ENCODE measurements at places on chromosomes 5 and 9.

GRCh38 chr5:2753452-2754420, 2.3 kb upstream of the IRX2 start:
- no peak for ATAC-seq

DNA sequence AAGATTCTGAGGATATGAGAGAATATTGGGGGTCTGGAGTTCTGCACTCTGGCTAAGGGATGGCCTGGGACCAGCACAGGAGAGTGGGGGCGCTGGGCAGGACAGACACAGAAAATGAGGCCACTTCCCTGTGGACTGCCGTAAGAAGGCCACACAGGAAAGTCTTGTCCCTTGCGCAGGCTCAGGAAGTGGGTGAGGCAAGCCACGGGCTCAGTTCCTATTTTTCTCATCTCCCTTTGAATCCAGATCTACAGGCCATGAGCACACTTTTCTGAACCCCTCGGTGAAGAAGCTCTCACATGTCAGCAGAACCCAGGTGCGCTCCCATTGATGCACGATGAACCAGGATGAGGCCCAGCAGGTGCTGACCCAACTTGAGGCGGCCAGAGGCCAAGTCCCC, 207.4 kb downstream of the AGTPBP1 start:
- no peak for ATAC-seq

GRCh38 chr9:124303762-124304161, 46.0 kb downstream of the NEK6 start:
- no peak for ATAC-seq

- ATAC-seq: no peak
These were observed 3.7 kb downstream of the GRM6 start for GRCh38 chr5:178991190-178992145.

DNA sequence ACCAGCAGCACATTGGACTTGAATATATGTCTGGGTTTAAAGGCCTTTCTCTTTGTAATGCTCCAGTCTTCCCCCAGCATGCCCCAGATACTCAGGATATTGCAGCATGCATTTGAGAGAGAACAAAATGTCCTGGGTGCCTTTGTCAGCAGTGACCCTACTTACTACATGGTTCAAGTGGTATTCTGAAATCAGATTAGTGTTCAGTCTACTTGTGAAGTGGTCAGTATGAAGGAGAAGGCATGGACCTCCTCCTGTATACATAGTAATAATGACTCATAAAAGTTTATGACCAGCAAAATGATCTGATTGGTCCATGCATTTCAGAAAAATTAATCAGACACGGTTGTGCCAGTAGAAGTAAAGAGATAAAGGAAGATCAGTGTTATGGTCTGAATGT, 25.4 kb downstream of the GPR21 start:
- no peak for ATAC-seq

DNA sequence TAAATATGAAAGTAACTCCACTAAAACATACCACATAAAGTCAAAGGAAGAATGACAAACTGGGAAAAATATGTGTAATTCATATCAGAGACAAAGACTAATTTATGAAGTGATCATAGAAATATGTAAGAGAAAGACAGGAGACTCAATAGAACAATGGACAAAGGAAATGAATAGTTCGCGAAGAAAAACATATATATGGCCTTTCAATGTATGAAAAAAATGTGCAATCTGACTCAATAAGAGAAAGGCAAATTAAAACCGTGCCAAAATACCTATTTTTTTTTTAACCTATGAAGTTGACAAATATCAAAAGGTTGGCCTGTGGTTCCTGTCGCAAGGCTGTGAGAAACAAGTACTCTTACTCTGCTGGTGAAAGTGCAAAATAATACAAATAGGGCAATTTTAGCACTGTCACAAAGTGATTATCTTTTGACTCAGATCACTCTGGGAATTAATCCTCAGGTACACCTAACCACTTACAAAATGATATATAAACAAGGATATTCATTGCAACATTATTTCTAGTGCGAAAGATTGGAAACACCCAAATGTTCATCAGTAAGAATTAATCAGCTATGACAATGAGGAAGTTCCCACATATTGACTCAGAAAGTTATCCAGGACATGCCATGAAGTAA, 3.7 kb downstream of the C9 start:
- no peak for ATAC-seq

DNA sequence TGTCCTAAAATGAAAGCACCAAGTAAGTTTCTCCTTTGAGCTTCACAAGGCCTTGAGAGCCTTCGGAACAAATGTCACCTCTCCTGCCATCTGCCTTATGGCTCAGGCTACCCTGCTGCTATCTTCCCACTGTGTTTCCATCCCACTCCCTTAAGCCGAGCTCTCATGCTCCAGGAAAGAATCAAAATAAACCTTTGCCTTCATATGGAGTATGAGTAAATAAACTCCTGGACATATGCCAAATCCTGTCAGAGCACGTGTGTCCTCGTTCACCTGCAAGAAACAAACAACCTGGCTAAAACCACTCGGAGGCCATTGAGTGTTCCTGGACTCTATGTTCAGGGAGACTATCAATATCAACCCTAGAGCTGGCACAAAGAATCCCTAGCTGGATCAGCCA, 122.3 kb upstream of the CCDC112 start:
- ATAC-seq: no peak

GRCh38 chr9:33860200-33860871, 43.4 kb downstream of the UBE2R2 start:
- ATAC-seq: no peak

DNA sequence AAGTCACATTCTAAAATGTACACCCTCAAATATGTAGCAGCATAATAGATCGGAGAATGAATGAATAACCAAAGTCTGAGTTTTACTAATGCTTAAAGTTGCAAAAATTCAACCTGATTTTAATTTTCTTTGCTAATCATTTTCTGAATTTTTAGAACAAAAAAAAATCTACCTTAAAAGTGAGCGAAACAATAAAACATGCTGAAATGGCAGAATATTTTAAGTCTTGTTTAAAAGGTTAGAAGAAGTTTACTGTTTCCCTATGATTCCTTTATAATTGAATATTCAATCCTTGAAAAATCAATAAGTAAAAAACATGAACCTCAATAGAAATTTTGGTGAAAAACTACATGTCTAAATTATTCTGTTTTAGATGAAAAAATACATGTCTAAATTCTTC, 27.1 kb upstream of the ZNF462 start:
- no peak for ATAC-seq

DNA sequence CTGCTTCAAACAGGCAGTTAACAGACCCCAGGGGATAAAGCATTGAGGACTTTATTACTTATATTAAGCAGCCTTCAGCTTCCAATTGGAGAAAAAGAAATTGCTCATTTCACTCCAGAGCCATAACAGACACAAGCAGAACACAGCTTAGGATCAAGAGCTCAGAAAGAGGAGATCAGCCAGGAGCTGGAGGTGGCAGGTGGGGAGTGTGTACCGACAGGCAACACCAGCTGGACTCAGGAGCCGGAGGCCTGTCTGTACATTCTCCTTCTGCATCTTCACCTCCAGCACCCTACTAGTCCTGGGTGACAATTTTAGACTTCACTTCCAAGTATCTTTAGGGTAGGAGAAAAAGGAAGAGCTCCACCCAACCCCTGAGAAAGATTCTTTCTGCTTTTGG, 35.8 kb downstream of the NRG2 start:
- ATAC-seq: no peak

- no peak for ATAC-seq
These were observed 421.7 kb downstream of the SPATA31D1 start for GRCh38 chr9:82410306-82410705.

DNA sequence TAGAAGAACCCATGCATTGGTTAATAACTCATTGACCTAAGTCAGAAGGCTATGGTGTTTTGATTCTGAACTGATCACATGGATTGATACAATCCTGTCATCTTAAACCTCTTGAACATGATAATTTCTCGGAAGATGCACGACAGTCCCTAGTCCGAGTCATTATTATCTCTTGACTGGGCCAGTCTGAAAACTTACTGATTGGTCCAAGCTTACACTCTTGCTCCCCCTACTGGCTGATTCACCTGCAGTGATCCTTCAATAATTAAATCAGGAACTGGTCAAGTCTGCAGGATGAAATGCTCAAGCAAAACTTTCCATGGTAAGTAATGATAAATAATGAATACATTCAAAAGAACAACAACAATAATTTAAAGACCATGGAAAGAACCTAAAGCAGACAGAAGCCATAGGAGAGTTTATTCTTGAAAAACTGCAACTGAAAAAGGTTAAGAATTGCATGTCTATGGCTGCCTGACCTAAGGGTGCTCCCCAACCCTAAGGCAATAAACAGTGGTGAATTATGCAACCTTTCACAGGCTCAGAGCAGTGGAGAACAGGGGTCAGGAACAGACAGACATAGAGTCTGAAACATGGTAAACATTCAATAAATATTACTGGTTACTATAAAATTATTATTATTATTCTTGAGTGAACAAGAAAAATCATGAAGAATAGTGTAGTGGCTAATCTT, 79.3 kb downstream of the BRINP1 start:
- ATAC-seq: peak; percentile 90

DNA sequence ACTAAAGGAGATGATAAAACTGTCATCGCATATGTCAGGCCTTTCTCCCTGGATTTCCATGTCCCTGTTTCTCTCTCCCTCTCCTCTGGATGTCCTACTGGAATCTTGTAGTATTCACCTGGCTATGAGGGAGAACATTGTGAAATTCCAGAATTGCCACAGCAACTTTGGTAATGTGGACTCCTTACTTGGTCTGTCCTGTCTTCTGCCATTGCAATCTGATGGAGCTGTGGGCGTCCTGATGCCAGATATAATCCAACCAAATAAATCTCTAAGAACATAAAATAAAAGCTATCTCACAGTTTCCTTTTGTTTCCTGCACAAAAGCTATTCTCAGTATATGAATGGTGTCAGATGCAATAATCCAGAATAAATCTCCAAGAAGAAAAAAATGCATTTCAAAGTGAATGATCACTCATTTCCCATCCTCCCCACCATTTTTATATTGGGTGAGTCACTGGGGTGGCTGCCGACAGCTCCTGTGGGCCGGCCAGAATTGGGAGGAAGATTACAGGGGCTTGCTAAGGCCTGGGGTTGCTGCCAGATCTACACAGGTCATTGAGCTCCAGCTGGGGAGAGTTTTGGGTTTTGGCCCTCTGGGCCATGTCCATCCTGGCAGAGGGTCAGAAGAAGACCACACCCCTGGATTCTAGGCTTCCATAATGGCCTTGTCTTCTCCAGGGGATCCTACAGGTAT, 160.7 kb upstream of the PITX1 start:
- no peak for ATAC-seq

- no peak for ATAC-seq
These were observed 137.9 kb downstream of the SEC61B start for GRCh38 chr9:99360026-99360425.

DNA sequence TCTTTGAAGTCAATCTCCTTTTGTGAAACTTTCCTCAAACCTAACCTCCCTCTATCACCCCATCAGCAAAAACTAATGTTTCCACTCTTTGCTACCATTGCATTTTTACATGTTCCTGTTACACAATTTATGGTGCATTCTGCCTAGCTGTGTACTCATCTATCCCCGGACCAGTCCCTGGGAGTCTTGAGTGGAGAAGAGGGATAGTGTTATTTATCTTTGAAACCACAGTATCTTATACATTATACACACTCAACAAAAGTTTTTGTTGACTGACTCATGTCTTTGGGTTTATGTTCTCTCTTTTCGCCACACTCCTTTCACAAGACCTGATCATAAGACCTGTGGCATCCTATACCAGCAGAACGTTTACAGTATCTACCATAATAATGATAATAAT, 26.4 kb downstream of the TNFAIP8 start:
- ATAC-seq: no peak

DNA sequence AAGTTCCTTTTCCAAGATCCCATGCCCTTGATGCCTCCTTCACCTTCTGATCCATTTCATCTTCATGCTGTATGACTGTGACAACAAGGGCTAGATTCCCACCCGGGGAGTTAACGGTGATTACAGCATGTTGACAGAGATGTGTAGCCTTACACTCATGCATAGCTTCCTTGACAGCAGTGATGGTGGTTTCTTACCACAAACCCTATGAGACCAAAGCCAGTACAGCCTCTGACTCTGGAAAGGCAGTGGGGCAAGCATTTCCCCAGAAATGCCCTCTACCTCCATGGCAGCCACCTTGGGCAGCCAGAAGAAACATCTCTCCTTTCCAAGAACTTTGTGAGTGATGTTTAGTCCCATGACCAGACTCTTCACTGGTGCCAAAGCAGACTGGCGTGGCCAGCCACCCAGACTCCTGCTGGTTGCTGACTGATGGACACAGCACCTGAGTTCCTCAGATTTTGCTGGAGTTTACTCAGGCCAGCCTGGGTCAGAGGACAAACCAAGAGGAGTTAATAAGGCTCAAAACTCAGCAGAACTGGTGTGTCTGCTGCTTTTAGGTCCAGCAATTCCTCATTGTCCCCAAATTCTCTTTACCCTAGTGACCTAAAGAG, 199.7 kb upstream of the SLC27A6 start:
- no peak for ATAC-seq

DNA sequence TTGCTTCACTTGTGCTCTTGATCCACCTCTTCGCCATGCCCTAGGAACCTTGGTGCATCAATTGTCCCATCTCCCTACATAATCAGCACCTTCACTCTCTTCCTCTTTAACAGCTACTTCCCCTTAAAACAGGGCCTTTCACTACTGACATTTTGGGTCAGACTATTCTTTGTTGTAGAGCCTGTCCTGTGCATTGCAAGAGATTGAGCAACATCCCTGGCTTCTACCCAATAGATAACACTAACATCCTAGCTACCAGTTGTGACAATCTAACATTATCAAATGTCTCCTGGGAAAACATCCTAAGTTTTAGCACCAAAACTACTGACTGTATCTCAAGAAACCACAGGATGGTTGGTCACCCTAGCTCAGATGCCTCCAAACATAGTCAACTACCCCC, 854.3 kb upstream of the DMAC1 start:
- ATAC-seq: no peak

- ATAC-seq: no peak
These were observed 117.4 kb upstream of the PRSS3 start for GRCh38 chr9:33677961-33678360.

DNA sequence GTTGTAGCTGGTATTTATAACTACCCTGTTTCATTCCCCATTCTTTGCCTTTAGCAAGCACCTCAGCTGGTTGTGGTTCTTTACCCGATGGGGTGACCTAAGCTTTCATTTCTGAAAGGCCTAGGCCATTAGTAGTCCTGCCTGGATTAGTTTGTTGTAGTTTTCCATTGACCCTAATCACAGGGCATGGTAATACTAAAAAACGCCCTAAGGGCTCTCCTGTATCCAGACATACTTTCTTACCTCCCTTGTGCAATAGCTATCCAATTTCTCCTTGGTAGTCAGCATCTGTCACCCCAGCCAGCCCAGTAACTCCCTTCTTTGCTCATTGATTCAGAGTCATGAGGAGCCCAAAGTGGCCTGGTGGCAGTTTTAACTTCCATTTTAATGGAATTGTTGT, 24.0 kb downstream of the TMOD1 start:
- ATAC-seq: peak; percentile 81

- no peak for ATAC-seq
These were observed 27.6 kb downstream of the ATP10B start for GRCh38 chr5:160824301-160825001.

GRCh38 chr5:61866930-61867329, 439.1 kb upstream of the KIF2A start:
- peak; percentile 98 for ATAC-seq

GRCh38 chr5:65854925-65855324, 71.5 kb upstream of the ERBIN start:
- ATAC-seq: no peak
